NCI-H460 (cell line): ENCODE measurements at places on chromosomes 1 and 21.

GRCh38 chr1:113684153-113684541, 75.1 kb downstream of the PHTF1 start:
- DNase-seq = no peak

- DNase-seq = no peak
Observed at GRCh38 chr1:162822391-162823200, 32.1 kb downstream of the HSD17B7 start.

GRCh38 chr1:233295975-233296322, 424 bp upstream of the PCNX2 start:
- DNase-seq = no peak

DNA sequence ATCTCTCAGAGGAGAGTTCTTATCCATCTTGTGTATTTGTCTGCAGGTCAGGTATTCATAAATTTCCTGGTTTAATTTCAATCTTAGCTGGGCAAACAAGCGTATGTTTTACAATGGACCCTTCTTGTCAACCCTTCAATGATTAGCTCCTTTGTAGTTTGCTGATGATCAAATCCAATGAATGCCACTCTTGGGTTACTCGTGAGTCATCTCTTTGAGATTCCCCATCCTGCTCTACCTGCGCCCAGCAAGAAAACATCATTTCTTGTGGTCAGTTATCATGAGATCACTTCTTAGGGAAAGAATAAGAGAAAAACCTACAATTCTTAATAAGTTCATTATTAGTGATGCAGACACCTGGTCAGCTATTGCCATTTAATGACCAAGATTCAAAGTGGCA, 572.3 kb upstream of the PKN2 start:
- no peak for DNase-seq

- no peak for DNase-seq
Observed at GRCh38 chr21:26965040-26965906, 1.6 kb downstream of the ADAMTS5 start.

- DNase-seq = no peak
Observed at GRCh38 chr1:24939040-24939674, 9.1 kb upstream of the RUNX3 start.

DNA sequence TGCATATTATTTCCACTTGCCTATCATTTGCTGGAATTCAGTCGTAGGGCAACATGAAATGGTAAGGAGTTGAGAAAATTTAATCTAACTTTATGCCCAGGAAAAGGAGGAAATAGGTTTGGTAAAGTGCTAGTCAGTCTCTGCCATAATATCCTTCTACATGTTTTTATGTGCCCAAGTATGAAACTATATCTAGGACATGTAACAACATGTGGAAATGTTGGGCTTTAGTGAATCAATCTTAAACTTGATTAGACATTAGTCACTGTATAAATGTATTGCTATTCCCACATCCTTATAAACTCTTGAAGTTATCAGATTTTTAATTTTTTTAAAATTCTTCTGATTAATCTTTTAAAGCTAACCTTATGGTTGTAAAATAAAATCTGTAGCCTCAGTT, 204.7 kb upstream of the ZRANB2 start:
- DNase-seq = no peak
